Stimulated activated CD4-positive, alpha-beta T cell treated with anti-CD3 and anti-CD28 coated beads, Interleukin-12 subunit alpha, Interleukin-12 subunit beta, amount 100 ng/mL, for 48 hours (primary cell): ENCODE measurements at places on chromosomes 1 and 21.

- DNase-seq = no peak
Measured at GRCh38 chr1:23239638-23240295, 22.5 kb upstream of the HTR1D start.

GRCh38 chr1:67399199-67399993 is 30.8 kb downstream of the SERBP1 start:
- DNase-seq = no peak

DNA sequence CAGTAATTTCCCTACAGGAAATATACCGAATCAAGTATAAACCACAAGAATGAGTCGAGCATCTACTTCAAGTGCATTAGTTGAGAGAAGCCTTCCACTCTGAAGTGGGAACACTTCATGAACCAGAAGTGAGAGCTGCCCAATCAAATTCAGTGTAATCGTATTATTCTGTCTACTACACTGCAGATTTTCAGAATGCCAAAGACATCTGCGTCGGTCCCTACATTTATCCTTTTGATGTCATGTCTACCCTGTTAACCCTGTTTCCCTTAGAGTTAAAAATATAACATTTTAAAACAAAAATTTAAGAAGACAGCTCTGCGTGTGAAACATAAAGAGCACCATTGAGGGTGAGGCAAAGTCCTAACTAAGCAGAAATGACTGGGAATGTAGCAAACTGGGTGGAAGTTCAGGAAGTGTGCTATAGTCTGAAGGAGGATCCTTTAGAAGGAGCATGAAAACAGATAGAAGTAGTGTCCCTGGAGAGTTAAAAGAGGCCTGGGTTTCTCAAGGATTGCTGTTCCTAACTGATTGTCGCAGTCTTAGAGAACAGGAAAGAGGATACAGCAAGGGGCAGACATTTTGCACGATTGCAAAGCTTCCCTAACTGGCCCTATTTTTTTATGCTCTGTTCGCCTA is 291.2 kb downstream of the PTPRC start:
- DNase-seq = no peak

DNA sequence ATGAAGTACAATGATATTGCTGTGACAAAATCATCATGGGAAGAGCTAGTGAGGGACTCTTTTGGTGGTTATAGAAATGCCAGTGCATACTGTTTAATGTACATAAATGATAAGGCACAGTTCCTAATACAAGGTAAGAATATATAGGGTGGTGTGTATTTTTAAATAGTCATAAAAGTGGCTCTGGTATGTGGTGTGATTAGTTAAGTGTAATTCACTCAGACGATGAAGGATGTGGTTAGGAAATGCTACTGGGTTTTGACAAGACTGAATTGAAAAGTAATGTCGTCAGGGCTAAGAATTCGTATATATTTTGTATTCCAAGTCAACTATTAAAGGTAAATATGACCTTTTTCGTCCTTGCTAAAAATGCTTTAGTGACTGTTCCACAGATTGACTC is 101.7 kb downstream of the USP25 start:
- no peak for DNase-seq

- no peak for DNase-seq
Measured at GRCh38 chr1:31981456-31981839, 32.2 kb upstream of the KHDRBS1 start.

- DNase-seq = peak; percentile 68
Measured at GRCh38 chr1:160646711-160647328, at the start of gene SLAMF1. Gene SLAMF1, minus strand, starts transcription at chr1:160647044. Its CDS starts 99 bp downstream, at chr1:160646945.

GRCh38 chr1:64171797-64172281 is 31.6 kb upstream of the UBE2U start:
- no peak for DNase-seq

DNA sequence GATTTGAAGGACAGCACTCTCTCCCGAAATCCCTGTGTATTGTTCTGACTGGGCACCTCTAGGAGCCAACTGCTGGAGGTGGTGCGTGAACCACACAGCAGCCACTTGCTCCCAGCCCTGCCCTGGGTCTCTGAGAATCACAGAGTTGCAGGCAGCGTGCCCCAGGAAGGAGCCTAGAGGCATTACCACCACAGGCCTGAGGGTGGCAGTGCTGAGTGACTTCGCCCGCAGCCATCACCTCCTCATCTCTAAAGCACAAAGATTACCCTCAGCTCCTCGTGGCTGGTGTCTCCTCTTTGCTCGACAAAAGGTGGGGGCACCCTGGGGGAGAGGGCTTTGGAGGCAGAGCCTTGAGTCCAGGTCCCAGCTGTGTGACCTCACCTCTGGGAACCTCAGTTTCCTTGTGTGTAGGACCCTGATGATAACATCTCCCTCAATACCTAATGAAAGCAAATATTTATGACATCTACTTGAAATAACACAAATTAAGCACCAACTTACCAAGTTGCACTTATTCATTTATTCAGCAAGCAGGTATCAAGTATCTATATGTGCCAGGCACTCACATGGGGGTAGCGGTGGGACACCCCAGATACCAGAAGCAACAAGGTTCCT is 86.3 kb downstream of the VWA5B1 start:
- DNase-seq = peak; percentile 58

DNA sequence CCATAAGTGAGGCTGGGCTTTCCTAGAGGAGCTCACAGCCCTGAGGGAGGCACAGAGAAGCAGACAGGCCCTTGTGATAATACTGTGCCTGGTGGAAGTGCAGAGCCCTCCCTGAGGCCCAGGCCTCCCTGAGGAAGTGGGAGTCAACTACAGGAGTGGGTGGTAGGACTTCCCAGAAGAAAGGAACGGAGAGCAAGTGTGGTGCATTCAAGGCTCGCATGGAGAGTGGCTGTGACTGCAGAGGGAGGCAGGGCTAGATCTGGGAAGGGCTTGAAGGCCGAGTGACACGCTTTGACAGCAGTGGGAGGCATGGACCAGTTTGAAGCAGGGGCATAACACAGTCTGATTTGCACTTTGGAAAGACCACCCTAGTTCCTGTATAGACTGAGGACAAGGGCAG is 37.3 kb downstream of the AZIN2 start:
- DNase-seq = no peak

- peak; percentile 45 for DNase-seq
Measured at GRCh38 chr1:224380003-224380402, 23.3 kb downstream of the CNIH4 start.
